ENCODE measurements at places on chromosomes 12 and 14.

- DNase-seq = no peak
Observed at GRCh38 chr12:16421806-16422205, 74.4 kb downstream of the MGST1 start.

GRCh38 chr12:85805654-85806053, 30.6 kb downstream of the RASSF9 start:
- DNase-seq = no peak

- DNase-seq = no peak
Observed at GRCh38 chr14:95257521-95257920, 62.2 kb downstream of the CLMN start.

DNA sequence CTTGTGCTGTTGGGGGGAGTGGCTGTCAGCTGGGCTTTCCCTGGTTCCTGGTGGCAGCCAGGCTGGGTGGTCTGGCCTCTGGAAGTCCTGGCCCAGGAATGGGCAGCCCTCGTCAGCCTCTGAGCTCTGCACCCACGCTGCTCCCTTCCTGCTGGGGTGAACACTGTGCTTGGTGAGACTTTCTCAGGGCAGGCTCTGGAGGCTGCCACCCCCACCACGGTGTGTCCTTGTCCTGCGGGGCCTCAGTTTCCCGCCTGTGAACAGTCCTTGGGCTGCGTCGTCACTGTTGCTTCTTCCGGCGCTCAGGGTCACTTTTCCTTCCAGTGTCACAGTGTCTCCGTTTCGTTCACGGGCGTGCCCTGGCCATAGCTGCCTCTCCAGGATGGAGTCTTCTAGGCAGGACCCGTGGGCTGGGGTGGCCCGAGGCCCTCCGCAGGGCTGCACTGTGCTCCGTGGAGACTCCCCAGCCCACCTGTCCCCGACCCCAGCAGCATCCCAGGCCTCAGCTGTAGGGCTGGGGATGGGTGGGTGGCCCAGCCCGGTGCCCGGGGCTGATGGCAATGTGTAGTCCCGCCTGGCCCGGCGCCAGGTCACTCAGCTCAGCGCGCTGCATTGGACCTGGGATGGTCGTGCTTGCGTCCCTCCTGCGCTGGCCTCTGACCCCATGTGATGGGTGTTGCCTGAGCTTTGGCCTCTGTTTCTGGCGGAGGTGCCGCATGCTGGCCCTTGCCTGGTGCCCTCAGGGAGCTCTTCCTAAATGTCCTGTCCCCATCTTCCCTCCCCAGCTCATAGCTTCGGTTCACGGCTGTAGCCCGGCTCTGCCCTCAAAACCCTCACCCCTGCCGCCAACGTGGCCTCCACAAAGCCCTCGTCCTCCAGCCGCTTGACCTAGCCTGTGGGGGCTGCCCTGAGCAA, 6.8 kb downstream of the KIF26A start:
- no peak for DNase-seq

- no peak for DNase-seq
Observed at GRCh38 chr14:80948291-80948690, 6.8 kb upstream of the CEP128 start.

DNA sequence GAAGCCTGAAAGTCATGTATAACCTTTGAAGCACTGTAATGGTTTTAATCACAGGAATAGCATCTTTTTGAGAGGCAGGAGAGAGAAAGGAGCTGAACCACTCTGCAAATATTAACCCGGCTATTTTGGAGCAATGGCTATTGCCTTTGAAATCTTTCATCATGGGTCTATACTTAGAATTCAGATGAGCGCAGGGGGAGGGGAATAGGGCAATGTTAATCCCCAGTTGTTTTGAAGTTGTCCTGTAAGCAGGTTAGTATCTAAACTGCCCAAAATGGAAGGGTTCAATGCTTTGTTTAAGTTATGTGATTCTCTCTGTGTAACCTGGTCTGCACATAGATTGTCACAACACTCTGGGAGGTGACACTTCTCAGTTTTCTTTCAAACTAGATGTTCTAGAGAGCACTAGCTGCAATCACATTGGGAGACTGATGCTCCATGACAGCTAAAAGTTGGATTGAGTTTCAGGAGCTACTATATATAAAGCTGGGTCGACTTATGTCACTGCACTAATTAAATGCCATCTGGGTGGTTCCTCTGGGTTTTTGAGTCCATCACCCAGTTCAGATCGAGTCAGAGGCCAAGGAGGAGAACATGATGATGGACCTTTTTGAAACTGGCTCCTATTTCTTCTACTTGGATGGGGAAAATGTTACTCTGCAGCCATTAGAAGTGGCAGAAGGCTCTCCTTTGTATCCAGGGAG, at the start of gene MYF6:
TSS of gene MYF6 (plus strand) at position 509 of the 704 bp plus-strand sequence. CDS start at position 595, 86 bp downstream.
- no peak for DNase-seq

GRCh38 chr12:79935624-79936345, 888 bp upstream of the PPP1R12A start:
- no peak for DNase-seq

DNA sequence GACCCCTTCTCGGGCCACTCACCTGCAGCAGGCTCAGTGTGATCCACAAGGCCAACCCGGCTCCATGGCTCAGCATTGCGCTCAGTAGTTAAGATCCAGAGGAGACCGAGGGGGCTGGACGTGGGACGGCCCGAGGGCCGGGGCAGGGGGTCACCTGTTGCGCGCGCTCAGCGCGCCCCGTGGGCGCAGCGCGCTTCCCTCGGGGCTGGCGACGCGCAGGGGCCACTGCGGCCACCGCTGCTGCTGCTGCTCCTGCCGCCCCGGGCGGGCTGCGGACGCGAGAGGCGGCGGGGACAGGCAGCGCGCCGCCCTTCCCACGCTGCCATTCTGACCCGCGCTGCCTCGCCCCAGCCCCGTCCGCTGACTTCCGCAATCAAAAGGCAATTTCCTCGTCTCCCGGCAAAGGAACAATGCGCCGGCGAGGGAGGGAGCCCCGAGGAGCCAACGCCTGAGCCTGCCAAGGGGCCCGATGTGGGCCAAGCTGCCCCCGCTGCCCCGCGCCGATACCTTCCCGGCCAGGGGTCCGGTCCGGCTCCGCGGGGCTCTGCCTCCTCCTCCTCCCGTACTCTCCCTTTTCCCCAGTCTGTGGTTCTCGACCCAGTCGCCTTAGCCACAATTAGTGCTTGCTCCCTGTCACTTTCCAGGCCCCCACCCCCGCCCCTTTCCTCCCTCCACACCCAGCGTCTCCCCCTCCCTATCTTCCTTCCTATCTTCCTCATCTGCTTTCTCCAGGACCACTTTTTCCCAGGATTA, 27.3 kb downstream of the PTPRB start:
- no peak for DNase-seq

DNA sequence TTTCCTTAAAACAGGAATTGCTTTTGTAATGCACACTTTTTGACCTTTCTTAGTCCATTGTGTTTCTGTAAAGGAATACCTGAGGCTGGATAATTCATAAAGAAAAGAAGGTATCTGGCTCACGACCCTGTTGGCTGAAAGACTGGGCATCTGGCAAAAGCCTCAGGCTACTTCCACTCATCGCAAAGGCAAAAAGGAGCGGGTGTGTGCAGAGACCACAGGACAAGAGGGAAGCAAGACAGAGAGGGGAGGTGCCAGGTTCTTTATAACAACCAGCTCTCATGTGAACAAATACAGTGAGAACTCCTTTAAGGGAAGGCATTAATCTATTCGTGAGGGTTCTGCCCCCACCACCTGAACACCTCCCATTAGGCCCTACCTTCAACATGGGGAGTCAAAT, 182.1 kb downstream of the C12orf50 start:
- DNase-seq = no peak
